Right forelimb (tissue), 1 donor: ENCODE measurements at places on chromosomes 1 and 21.

- DNase-seq, result no peak
Observed at GRCh38 chr1:176539018-176539417, 76.0 kb downstream of the PAPPA2 start.

DNA sequence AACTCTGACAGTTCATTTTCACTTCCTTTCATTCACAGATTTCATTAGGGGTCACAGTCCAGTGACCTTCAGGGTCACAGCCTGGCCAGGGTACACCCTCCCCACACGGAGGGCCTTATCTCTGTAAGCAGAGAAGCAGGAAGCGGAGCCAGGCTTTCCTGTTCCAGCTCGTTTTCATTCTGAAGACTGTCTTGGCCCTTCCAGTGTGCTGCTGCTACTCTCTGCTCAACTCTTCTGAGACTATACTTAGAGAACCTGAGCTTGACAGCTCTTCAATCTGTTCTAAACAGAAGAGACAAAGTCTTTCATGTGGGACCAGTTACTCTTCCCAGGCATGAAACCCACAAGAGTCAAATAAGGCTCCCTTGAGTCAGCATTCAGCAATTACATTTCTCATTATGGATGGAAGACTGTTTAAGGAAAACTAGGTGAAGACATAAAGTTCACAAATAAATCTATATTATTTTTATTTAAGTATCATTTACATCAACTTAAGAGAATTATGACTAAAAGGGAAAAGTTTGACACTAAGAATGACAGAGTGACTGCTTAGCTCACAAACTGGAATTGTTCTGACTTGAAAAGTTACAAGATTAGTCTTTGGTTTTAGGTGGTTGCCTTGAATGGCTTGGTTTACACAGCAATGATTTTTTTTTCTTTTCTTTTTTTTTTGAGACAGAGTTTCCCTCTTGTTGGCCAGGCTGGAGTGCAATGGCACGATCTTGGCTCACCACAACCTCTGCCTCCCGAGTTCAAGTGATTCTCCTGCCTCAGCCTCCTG lies 4.8 kb upstream of the TDRD10 start:
- no peak for DNase-seq

- DNase-seq, result no peak
Observed at GRCh38 chr1:167298325-167298724, 77.6 kb downstream of the POU2F1 start.

- DNase-seq, result no peak
Observed at GRCh38 chr1:22408230-22408629, 43.4 kb upstream of the ZBTB40 start.
